Activated effector memory CD4-positive, alpha-beta T cell treated with anti-CD3 and anti-CD28 coated beads, Interleukin-2, amount 50 U/mL, for 16 hours (primary cell): ENCODE measurements at places on chromosomes 5 and 9.
A peak's percentile ranks its signal among the peaks of the same experiment; 100 is the strongest.

- DNase-seq: no peak
Observed at GRCh38 chr5:118647587-118647986, 340.8 kb downstream of the DTWD2 start.

DNA sequence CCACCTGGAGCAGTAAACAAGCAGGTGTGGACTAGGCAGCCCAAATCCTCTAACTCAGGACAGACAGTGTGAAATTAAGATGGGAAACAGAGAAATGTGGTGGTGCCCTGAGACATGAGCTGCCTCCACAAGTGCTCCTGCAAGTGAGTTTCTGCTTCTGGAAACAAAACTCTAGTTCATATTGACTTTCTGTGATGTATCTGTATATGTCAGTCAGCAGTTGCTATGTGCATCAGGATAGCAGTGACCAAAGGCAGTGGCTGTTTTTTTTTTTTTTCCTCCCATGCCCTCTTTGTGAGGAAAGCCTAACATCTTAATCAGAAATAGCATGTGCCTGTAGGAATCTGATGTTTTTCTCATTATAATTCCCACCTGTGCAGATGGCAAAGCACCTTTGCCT lies 318.4 kb upstream of the SEMA6A start:
- DNase-seq: no peak

DNA sequence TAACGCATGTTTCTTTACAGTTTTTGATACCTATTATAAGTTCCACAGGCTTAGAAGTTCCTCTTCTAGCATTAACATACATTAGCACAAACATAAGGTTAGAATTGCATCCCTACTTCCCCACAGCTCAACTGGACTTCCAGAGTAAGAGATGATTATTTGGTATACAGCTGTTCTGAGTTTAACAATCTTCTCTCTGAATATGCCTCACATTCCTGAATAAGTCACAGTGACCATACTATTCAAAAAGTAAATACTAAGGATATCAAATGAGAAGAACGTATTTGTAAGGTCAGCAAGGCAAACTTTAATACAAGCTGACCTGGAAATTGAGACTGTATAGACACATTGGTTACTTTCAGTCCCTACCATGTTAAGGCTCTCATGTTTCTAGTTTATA lies 21.3 kb downstream of the NR6A1 start:
- DNase-seq: no peak

GRCh38 chr9:122402403-122402871 lies 31.6 kb downstream of the PTGS1 start:
- no peak for DNase-seq

DNA sequence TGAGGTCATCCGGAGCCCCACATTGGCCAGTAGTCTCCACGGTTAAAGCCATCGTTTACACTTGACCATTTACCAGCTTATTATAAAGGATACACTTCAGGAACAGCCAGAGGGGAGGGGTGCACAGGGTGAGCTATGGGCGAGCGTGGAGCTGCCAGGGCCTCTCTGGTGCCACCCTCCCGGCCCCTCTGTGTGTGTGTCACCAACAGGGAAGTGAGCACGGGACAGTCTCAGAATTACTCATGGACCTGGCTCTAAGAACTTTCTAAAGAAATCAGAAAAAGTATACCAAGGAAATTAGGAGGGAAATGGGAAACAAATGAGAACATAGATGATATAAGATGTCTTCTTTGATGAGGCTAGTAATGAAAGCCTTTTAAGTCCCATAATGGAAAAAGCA lies 13.5 kb downstream of the WDR5 start:
- no peak for DNase-seq

DNA sequence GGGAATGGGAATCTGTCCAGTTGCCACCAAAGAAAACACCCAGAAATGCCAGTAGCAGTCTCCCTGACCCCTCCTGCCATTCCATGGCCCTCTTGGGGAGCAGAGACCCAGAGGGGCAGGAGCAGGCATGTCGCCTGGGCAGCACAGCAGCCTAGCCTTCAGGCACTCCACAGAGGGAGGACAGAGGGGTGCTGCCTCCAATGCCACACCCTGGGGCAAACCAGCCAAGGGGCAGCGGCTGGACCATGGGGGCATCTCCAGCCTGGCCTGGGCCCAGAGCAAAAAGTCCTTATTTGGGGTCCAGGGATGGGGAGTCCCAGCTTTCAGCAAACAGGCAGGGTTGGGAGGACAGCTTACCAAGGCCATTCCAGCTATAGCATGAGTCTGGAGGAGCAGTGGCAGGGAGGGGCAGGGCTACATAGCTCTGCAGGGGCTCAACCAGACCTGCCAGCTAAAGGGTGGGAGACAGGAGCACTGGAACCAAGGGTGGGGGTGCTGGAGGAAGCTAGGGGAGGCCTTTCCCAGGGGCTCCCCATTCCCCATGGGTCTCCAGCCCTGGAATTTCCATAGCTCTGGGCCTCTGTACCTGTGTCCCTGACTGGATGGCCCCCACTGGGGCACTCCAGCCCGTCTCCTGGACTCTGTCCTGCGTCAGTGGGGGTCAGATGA lies 6.7 kb downstream of the BRD3 start:
- peak; percentile 61 for DNase-seq

GRCh38 chr9:85212887-85213286 lies 528.9 kb downstream of the AGTPBP1 start:
- no peak for DNase-seq
